ENCODE measurements at places on chromosomes 12 and 14. TPM values are rescaled to one million over a fixed set of nuclear protein-coding genes. Genes with fewer than 3 reads are reported as not detected.

ATF7IP gene
- total RNA-seq, result 33.6 TPM

GRCh38 chr14:73460691-73461127, 2.4 kb upstream of the NUMB start:
- no peak for DNase-seq

INHBC gene
- total RNA-seq, result 51.6 TPM

TOMM20L gene
- total RNA-seq, result not detected

KRT77 gene
- not detected for total RNA-seq

GRCh38 chr14:71610797-71611196, 321.4 kb upstream of the RGS6 start:
- DNase-seq, result no peak

GNB3 gene
- total RNA-seq, result 0.49 TPM

KCNMB4 gene
- 0.51 TPM for total RNA-seq

- DNase-seq, result no peak
Measured at GRCh38 chr12:125105600-125105999, 40.4 kb downstream of the AACS start.

AGAP2 gene
- 0.68 TPM for total RNA-seq

GRCh38 chr14:103284574-103285467, 49.2 kb upstream of the EIF5 start:
- peak; percentile 75 for DNase-seq

GRCh38 chr12:46360908-46361666, 11.5 kb downstream of the SLC38A2 start:
- no peak for DNase-seq

TGM1 gene
- total RNA-seq, result 0.37 TPM

DNA sequence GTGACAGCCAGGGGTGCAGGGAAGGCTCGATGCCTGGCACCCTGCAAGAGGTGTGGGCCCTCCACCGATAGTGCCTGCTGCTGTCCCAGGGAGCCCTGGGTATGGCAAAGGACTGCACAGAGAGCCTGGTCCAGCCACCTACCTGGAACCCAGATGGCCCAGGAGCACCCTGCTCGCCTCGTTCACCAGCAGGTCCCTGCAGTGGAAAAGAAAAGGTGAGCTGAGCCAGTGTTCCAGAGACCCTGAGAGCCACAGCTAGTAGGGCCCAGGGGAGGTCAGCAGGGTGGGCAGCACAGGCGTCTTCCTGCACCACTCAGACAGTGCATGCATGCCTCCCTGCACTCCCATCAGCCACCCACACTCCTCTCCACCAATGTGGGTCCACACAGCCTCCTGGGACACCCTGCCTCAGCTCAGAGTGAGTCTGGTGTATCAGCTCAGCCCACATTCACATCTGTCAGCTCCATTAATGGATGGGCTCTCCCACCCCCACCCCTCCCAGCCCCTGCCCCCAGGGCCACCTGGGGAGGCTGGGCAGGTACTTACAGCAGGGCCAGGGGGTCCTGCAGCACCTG, 20.2 kb downstream of the TMEM106C start:
- no peak for DNase-seq

ITPK1 gene
- 39.8 TPM for total RNA-seq

GRCh38 chr12:21330682-21331253, 3.9 kb downstream of the SLCO1A2 start:
- no peak for DNase-seq

GRCh38 chr12:89932954-89933353, 224.3 kb upstream of the ATP2B1 start:
- no peak for DNase-seq

GRCh38 chr14:56412468-56413434, 166.8 kb upstream of the TMEM260 start:
- DNase-seq, result no peak

IAPP gene
- not detected for total RNA-seq

KRT73 gene
- total RNA-seq, result not detected

- no peak for DNase-seq
Measured at GRCh38 chr12:9163392-9163791, 44.8 kb downstream of the PZP start.

- peak; percentile 88 for DNase-seq
Measured at GRCh38 chr14:95318399-95319311, 1.1 kb downstream of the CLMN start.

CCDC177 gene
- total RNA-seq, result not detected

DNA sequence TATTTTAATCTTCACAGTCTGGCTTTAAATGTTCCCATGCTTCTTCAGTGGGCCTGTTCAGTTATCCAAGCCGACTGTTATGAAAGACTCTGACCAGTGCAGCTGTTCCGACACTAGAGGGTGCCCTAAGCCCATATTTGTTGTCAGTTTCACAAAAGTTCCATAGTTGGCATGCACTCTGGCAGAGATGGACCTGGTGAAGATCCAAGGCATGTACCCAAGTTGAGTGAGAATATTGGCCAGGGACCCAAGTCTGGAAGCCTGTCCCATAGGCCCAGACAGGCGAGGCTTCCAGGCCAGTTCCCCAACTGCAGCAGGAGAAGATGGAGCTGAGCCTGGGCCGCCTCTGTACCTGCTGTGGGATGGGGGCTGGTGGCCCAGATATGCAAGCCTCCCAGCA, 27.4 kb upstream of the GUCY2C start:
- DNase-seq, result peak; percentile 80

CLEC6A gene
- total RNA-seq, result not detected

DNA sequence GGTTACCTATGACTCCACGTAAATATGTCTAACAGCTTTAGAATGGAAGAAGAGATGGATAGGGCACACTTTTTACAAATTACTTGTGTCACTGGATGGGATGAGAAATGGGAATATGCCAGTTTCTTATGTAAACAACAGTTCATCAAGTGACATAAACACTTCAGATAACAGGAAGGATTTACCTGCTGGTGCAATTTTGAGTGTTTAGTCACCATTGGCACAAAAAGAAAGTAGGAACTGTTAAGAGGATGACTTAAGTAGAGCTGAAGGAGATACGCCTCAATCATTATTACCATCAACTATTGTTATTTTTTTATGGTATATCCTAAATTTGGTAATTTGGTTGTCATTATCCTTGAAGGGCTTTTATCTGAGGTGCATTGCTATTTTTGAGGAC, 83.2 kb downstream of the RMST start:
- no peak for DNase-seq

GRCh38 chr12:113226696-113227568, 5.7 kb downstream of the TPCN1 start:
- no peak for DNase-seq

Measured in right lobe of liver (tissue), 6 donors.